ENCODE measurements at places on chromosomes 13 and 19.

DNA sequence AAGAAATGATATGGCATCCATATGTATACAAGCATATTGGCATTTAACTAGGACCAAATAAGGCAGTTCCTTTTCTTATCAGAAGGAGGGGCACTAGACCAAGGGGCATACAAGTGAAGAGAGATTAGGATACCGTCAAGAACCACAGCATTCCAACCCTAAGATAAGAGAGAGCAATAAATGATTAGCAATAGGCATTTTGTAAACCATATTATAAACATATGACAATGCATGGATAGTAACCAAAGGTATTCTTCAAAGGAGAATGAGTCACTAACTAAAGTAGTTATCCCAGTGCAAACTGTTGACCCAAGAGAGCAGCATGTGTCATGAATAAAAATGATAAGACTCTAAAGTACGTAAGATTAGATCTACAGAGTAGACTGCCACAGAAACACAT is 500.9 kb upstream of the HTR2A start:
- DNase-seq, result no peak

- no peak for DNase-seq
Measured at GRCh38 chr19:8910775-8911414, 78.7 kb downstream of the MBD3L1 start.

- DNase-seq, result no peak
Measured at GRCh38 chr13:26711211-26711610, 49.4 kb downstream of the GPR12 start.

GRCh38 chr13:31101472-31102170 is 60.1 kb downstream of the HSPH1 start:
- no peak for DNase-seq

All from tongue (tissue), 3 donors.